ENCODE measurements at places on chromosomes 13 and 19. TPM values are rescaled to one million over a fixed set of nuclear protein-coding genes. Genes with fewer than 3 reads are reported as not detected.

The USP12 gene
- 58.8 TPM for total RNA-seq

The STARD13 gene
- total RNA-seq, result not detected

The OVOL3 gene
- not detected for total RNA-seq

The IGFL1 gene
- total RNA-seq, result not detected

The LSR gene
- total RNA-seq, result 45.0 TPM

- H3K27ac ChIP-seq, result no peak overlapping the region
- no peaks in the 10 kb centered on the region for H3K36me3 ChIP-seq
- no peaks in the 10 kb centered on the region for H3K27me3 ChIP-seq
- H3K4me3 ChIP-seq, result no peak overlapping the region
Measured at GRCh38 chr13:37595162-37595561, 3.4 kb downstream of the POSTN start.

DNA sequence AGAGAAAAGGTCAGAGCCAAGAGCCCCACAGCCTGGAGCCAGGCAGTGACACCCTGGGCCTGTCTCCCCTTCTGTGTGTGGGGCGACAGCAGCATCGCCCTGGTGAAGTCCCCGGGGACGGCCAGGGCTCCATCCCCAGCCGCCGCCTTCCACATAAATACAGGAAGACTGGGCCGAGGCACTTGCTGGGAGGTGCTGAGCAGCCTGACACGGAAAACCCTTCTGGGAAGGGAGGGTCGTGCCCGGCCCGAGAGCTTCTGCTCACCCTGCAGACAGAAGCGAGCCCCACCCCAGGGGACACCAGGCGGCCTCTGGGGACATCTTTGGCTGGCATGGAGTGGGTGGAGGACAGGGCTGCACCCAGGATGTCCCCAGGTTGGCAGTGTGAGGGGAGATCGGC, 5.1 kb downstream of the FGF22 start:
- peaks cover 9% of the 10 kb centered on the region for H3K4me1 ChIP-seq
- H3K36me3 ChIP-seq, result peaks cover 32% of the 10 kb centered on the region
- DNase-seq, result no peak
- no peaks in the 10 kb centered on the region for H3K27me3 ChIP-seq
- H3K27ac ChIP-seq, result no peak overlapping the region

- H3K36me3 ChIP-seq, result peaks cover 6% of the 10 kb centered on the region
- H3K27ac ChIP-seq, result no peak overlapping the region
- DNase-seq, result no peak
- peak overlapping the region; percentile 64 for H3K4me3 ChIP-seq
- H3K4me1 ChIP-seq, result peaks cover 33% of the 10 kb centered on the region
Measured at GRCh38 chr19:18205200-18205892, 1.5 kb upstream of the RAB3A start.

DNA sequence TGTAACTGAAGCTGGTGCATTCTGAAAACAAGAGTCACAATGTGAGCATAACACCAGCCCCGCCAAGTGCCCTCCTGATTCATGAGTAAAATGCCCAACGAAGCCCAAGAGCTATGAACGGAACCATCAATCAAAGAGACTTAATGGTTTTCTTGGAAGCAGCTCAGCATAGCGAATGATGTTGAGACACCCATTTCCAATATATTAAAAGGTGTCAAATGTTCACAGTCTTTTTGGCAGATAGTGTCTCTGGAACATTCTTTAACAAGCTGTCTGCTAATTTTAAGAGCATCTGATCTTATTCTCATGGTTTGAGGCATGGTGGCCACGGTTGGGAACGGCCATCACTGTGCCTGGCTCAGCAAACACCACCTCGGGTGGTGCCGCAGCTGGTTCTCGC, 133.4 kb upstream of the USP29 start:
- no peaks in the 10 kb centered on the region for H3K27me3 ChIP-seq
- no peaks in the 10 kb centered on the region for H3K4me1 ChIP-seq
- H3K4me3 ChIP-seq, result no peak overlapping the region
- H3K36me3 ChIP-seq, result no peaks in the 10 kb centered on the region
- H3K27ac ChIP-seq, result no peak overlapping the region

- no peaks in the 10 kb centered on the region for H3K4me1 ChIP-seq
- no peak for DNase-seq
- H3K27ac ChIP-seq, result no peak overlapping the region
- H3K36me3 ChIP-seq, result no peaks in the 10 kb centered on the region
- H3K4me3 ChIP-seq, result no peak overlapping the region
- no peaks in the 10 kb centered on the region for H3K27me3 ChIP-seq
Measured at GRCh38 chr13:63088226-63088625, 1672.6 kb upstream of the PCDH20 start.

- DNase-seq, result no peak
- no peaks in the 10 kb centered on the region for H3K4me1 ChIP-seq
- peaks cover under 1% of the 10 kb centered on the region for H3K27me3 ChIP-seq
- no peak overlapping the region for H3K27ac ChIP-seq
- no peak overlapping the region for H3K4me3 ChIP-seq
- no peaks in the 10 kb centered on the region for H3K36me3 ChIP-seq
Measured at GRCh38 chr13:100818711-100819110, 144.1 kb upstream of the TMTC4 start.

DNA sequence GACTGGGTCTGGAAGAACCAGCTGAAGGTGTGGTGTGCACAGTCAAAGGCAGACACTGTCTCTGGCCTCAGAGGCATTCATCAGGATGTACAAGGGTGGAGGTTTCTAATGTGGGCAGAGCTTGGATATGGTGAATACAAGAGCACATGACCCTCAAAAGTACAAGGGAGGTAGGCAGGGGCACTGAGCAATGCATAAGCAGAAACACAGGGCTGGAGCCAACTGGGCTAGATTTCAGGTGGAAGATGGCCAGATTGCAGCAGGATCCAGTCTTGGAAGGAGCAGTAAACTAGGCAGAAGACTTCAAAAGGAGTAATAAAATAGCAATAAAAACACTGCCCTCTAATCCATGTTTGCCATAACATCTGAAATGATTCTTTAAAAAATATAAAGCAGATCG, 417.1 kb downstream of the OLFM4 start:
- H3K27me3 ChIP-seq, result no peaks in the 10 kb centered on the region
- H3K36me3 ChIP-seq, result no peaks in the 10 kb centered on the region
- no peak for DNase-seq
- H3K27ac ChIP-seq, result no peak overlapping the region

All from CD4-positive, alpha-beta T cell (primary cell).